Esophagus muscularis mucosa (tissue), 4 donors: ENCODE measurements at places on chromosomes 5 and 9. TPM values are rescaled to one million over a fixed set of nuclear protein-coding genes. Genes with fewer than 3 reads are reported as not detected.

The VLDLR gene
- total RNA-seq: 16.7 TPM

The ZNF354B gene
- 18.8 TPM for total RNA-seq

The NHP2 gene
- total RNA-seq: 215 TPM

The LRRC19 gene
- not detected for total RNA-seq

The IPO11 gene
- 19.6 TPM for total RNA-seq

The FUT7 gene
- 0.32 TPM for total RNA-seq

The F12 gene
- total RNA-seq: not detected

The MSMP gene
- total RNA-seq: 1.3 TPM

The NRG2 gene
- 3.8 TPM for total RNA-seq

The MOB3B gene
- total RNA-seq: 11.6 TPM

The LEAP2 gene
- 0.26 TPM for total RNA-seq

The FAM174A gene
- total RNA-seq: 28.8 TPM

The TARS1 gene
- 98.4 TPM for total RNA-seq

The ADRA1B gene
- 3.2 TPM for total RNA-seq

The MSANTD3 gene
- total RNA-seq: 42.0 TPM

The GLRA1 gene
- total RNA-seq: not detected

The NPR2 gene
- 35.9 TPM for total RNA-seq

The ALAD gene
- total RNA-seq: 28.1 TPM

The NR4A3 gene
- total RNA-seq: 17.4 TPM

The NUDT12 gene
- 10.9 TPM for total RNA-seq

The MSX2 gene
- 2.1 TPM for total RNA-seq

The STING1 gene
- 22.0 TPM for total RNA-seq

The HNRNPA0 gene
- total RNA-seq: 14.5 TPM

The CRAT gene
- total RNA-seq: 117 TPM

The CSF1R gene
- 30.5 TPM for total RNA-seq

The RPL7A gene
- total RNA-seq: 2,142 TPM

The SPATA6L gene
- total RNA-seq: 1.3 TPM

The RASEF gene
- total RNA-seq: 0.29 TPM

The PCDHGB4 gene
- 3.8 TPM for total RNA-seq

The HMMR gene
- not detected for total RNA-seq

The FAM163B gene
- not detected for total RNA-seq

The PFDN1 gene
- total RNA-seq: 98.7 TPM

The CDC14B gene
- total RNA-seq: 39.7 TPM

The PCDHGB3 gene
- total RNA-seq: 2.5 TPM

The CDKN2B-AS1 gene
- total RNA-seq: 1.3 TPM

The C9orf153 gene
- not detected for total RNA-seq

The TAF11L10 gene
- not detected for total RNA-seq

The PALM2AKAP2 gene
- total RNA-seq: 4.6 TPM

The GRXCR2 gene
- total RNA-seq: not detected

The TLX3 gene
- not detected for total RNA-seq
